Natural killer cell (primary cell): ENCODE measurements at places on chromosomes 2 and 18. TPM values are rescaled to one million over a fixed set of nuclear protein-coding genes. Genes with fewer than 3 reads are reported as not detected.

CCDC85A gene
- total RNA-seq, result not detected

GRCh38 chr2:238886453-238887094 lies 38.7 kb downstream of the TWIST2 start:
- no peaks in the 10 kb centered on the region for H3K27me3 ChIP-seq
- no peak overlapping the region for H3K27ac ChIP-seq
- H3K36me3 ChIP-seq, result no peaks in the 10 kb centered on the region

DNA sequence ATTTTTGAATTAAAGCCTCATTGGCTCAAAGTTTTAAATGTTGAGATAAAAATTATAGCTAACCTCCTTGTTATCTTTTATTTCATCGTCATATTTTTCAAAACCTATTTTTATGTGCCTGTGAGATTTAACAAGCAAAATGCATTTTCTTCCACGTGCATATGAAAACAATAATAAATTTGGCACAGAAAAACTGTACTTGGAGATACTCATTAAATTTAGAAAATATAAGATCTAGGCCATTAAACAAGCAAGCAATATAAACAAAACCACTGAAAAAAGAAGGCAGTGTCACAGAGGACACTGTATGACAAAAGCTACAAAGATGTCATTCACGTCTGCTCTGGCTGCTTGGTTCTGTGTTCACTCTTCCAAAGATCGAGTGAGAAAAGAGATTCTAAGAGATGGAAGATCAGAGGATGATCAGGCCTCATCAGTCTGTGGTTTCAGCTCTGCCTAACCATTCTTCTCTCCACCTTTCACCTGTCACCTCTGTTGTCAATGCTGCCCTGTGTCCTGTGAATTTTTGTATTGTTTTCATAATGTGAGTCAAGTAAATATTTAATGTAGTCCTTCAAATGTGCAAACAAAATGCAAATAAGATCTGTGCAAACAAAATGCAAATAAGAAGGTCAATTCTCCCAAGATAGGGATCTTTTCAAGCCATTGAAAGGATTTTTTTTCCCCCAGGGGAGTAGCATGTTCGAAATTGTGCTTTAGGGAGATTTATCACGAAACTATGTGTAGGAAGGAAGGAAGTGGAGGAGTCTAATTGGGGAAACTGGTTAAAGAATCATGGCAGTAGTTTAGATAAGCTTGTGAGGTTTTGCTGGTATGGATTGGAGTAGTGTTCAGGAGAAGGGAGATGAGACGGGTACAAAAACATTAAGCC lies 138.7 kb upstream of the RBMS1 start:
- H3K27ac ChIP-seq, result no peak overlapping the region
- H3K27me3 ChIP-seq, result no peaks in the 10 kb centered on the region
- H3K4me1 ChIP-seq, result no peaks in the 10 kb centered on the region
- no peaks in the 10 kb centered on the region for H3K36me3 ChIP-seq
- DNase-seq, result no peak
- no peak overlapping the region for H3K4me3 ChIP-seq

GRCh38 chr2:28926847-28927246 lies 32.4 kb downstream of the WDR43 start:
- peaks cover 82% of the 10 kb centered on the region for H3K36me3 ChIP-seq
- DNase-seq, result no peak
- H3K4me1 ChIP-seq, result no peaks in the 10 kb centered on the region
- no peak overlapping the region for H3K4me3 ChIP-seq

CAPN13 gene
- not detected for total RNA-seq

PIEZO2 gene
- not detected for total RNA-seq

GRCh38 chr2:182616471-182617393 lies 99.3 kb upstream of the DNAJC10 start:
- no peaks in the 10 kb centered on the region for H3K36me3 ChIP-seq
- H3K27me3 ChIP-seq, result no peaks in the 10 kb centered on the region
- no peak overlapping the region for H3K27ac ChIP-seq
- no peak overlapping the region for H3K4me3 ChIP-seq

GRCh38 chr2:42984617-42985016 lies 192.2 kb upstream of the HAAO start:
- H3K27me3 ChIP-seq, result no peaks in the 10 kb centered on the region
- no peak overlapping the region for H3K4me3 ChIP-seq
- H3K4me1 ChIP-seq, result no peaks in the 10 kb centered on the region
- H3K27ac ChIP-seq, result no peak overlapping the region
- DNase-seq, result no peak

- no peaks in the 10 kb centered on the region for H3K36me3 ChIP-seq
- no peaks in the 10 kb centered on the region for H3K4me1 ChIP-seq
- H3K27ac ChIP-seq, result no peak overlapping the region
- no peaks in the 10 kb centered on the region for H3K27me3 ChIP-seq
- DNase-seq, result no peak
Measured at GRCh38 chr2:50748671-50749070, 283.3 kb downstream of the NRXN1 start.

GRCh38 chr2:170798996-170799395 lies 17.7 kb upstream of the GAD1 start:
- H3K27ac ChIP-seq, result no peak overlapping the region
- no peak overlapping the region for H3K4me3 ChIP-seq
- no peaks in the 10 kb centered on the region for H3K36me3 ChIP-seq
- H3K4me1 ChIP-seq, result no peaks in the 10 kb centered on the region

FRZB gene
- not detected for total RNA-seq

GRCh38 chr18:55245211-55245614 lies 286.0 kb upstream of the CCDC68 start:
- no peaks in the 10 kb centered on the region for H3K4me1 ChIP-seq
- no peak overlapping the region for H3K27ac ChIP-seq
- H3K36me3 ChIP-seq, result no peaks in the 10 kb centered on the region
- no peak overlapping the region for H3K4me3 ChIP-seq
- no peak for DNase-seq

TMEM182 gene
- 4.9 TPM for total RNA-seq

- H3K4me1 ChIP-seq, result no peaks in the 10 kb centered on the region
- no peak overlapping the region for H3K27ac ChIP-seq
- no peaks in the 10 kb centered on the region for H3K27me3 ChIP-seq
Measured at GRCh38 chr18:70653671-70654070, 364.8 kb downstream of the SOCS6 start.

VWC2L gene
- total RNA-seq, result not detected

GRCh38 chr2:68222287-68222686 lies 30.0 kb downstream of the PPP3R1 start:
- no peak for DNase-seq
- no peaks in the 10 kb centered on the region for H3K27me3 ChIP-seq
- H3K4me1 ChIP-seq, result peaks cover 12% of the 10 kb centered on the region
- H3K27ac ChIP-seq, result no peak overlapping the region
- no peak overlapping the region for H3K4me3 ChIP-seq

- H3K4me3 ChIP-seq, result no peak overlapping the region
- no peaks in the 10 kb centered on the region for H3K36me3 ChIP-seq
- no peak for DNase-seq
Measured at GRCh38 chr18:8889489-8889888, 184.1 kb downstream of the MTCL1 start.

PPIL3 gene
- 39.9 TPM for total RNA-seq

GRCh38 chr2:240785424-240786335 lies 34.3 kb downstream of the KIF1A start:
- no peak overlapping the region for H3K4me3 ChIP-seq
- DNase-seq, result no peak
- H3K27me3 ChIP-seq, result no peaks in the 10 kb centered on the region
- no peaks in the 10 kb centered on the region for H3K4me1 ChIP-seq
- no peak overlapping the region for H3K27ac ChIP-seq

DNA sequence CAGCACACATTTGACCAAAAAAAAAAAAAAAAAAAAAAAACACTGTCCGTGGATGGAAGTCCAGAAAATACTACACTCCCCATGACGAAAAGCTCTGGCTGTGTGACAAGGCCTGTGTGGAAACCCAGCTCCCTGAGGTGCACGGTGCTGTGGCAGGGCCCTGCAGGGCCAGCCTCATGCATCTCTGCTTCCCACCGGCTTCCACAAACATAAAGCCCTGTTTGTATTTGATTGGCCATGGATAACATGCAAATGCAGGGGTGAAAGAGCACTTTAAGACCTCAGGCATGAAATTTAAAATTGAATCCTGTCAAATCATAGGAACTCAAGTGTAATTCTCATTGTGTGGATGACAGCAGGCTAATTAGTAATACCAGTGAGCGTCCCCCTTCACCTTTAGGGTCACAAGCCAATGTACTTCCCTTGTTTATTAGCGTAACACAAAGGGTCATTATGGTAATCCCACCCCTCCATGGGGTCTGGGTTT lies 757.2 kb downstream of the GALR1 start:
- no peaks in the 10 kb centered on the region for H3K27me3 ChIP-seq
- H3K36me3 ChIP-seq, result no peaks in the 10 kb centered on the region
- H3K4me1 ChIP-seq, result no peaks in the 10 kb centered on the region
- no peak for DNase-seq
- no peak overlapping the region for H3K4me3 ChIP-seq
- no peak overlapping the region for H3K27ac ChIP-seq

DNA sequence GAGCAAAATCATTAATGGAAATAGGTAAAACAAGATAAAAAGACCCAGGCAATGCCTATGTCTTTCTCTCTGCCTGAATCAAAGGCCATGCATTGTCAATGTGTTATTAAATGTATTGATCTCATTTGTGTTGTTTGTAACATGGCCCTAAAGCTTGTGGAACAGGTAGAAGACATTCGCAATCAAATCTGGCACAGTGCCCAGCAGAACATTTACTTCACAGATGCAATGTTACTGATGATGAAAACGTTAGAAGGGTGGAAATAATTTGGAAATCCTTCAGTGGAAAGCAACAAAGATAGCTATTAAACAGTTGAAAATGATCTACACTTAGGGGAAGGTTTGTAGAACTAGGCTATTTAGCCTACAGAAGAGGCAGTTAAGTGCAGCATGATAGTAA lies 368.2 kb downstream of the EPHA4 start:
- no peak overlapping the region for H3K27ac ChIP-seq
- DNase-seq, result no peak
- H3K36me3 ChIP-seq, result no peaks in the 10 kb centered on the region
- no peak overlapping the region for H3K4me3 ChIP-seq
- no peaks in the 10 kb centered on the region for H3K27me3 ChIP-seq

DNA sequence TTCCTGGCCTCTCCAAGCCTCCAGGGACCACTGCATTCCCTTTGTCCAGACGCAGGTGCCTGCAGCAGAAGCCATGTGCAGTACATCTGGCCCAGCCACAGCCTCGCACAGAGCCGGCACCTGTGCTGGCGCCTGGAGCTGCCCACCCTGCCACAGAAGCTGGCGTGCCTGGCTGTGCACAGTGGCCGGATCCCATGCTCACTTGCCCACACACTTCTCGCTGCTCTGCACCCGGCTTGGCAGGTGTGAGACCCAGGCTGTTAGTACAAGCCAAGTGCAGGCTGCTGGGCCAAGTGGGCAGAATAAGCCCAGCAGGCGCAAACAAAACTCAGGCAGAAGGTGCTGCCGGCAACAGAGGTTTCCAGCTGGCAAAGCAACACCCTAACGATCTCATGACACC lies 124.5 kb upstream of the CCDC150 start:
- H3K36me3 ChIP-seq, result no peaks in the 10 kb centered on the region
- H3K27me3 ChIP-seq, result no peaks in the 10 kb centered on the region
- no peaks in the 10 kb centered on the region for H3K4me1 ChIP-seq
- H3K4me3 ChIP-seq, result no peak overlapping the region
- no peak for DNase-seq
- no peak overlapping the region for H3K27ac ChIP-seq

TSPYL6 gene
- not detected for total RNA-seq

- H3K27me3 ChIP-seq, result no peaks in the 10 kb centered on the region
- no peak for DNase-seq
- H3K36me3 ChIP-seq, result no peaks in the 10 kb centered on the region
- H3K4me1 ChIP-seq, result no peaks in the 10 kb centered on the region
- H3K4me3 ChIP-seq, result no peak overlapping the region
Measured at GRCh38 chr2:33081691-33082090, 134.9 kb downstream of the LTBP1 start.
